ENCODE measurements at places on chromosomes 1 and 21.

- DNase-seq, result no peak
Observed at GRCh38 chr1:106727171-106727570, 329.3 kb upstream of the PRMT6 start.

DNA sequence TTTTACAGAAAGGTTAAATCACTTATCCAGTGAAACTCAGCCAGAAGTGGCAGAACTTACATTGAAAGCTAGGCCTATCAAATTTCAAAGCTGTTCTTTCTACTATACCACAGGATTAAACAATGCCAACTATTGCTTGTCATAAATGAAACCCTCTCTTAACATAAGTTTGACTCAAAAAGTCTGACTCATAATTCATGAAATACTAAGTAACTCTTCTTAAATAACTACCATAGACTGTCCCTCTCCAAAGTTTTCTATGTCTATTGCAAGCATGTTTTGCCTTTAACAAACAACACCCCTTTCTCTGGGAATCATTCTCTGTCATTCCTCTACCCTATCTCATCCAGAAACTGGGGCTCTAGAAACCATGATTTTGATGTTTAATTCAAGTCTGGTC lies 109.5 kb upstream of the UBE2U start:
- DNase-seq, result no peak

DNA sequence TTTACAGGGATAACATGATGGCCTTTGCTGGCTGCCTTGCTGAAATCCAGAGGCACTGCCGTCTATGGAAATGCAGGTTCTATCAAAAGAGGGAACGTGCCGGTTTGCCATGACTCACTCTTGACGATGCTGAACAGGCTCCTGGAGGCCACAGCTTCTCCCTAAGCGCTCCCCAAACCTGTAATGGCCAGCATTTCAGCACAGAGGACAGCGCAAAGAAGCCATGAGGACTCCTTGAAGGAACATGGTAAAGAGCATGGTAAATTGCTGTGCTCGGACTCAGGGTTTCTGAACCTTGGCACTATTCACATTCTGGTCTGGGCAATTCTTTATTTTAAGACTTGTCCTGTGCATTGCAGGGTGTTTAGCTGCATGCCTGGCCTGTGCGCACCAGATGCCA lies 217.5 kb downstream of the CAMTA1 start:
- DNase-seq, result no peak

DNA sequence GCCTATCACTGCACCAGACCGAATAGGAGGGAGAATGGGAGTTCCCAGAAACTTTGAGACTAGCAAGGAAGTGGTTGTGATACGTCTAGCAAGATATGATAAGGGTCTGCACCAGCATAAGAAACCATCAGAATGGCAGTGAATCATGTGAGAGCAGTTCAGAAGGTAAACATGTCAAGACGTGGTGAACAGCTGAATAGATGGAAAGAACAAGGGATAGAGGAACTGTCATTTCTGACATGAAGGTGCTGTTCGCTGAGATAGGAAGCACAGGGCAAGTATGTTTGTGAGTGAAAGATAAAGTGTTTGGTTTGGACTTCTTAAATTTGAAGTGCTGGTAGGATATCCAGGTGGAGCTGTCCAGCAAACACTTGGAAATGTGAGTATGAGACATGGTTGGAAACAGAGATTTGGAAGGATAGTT lies 1.1 kb upstream of the AGO1 start:
- DNase-seq, result no peak

DNA sequence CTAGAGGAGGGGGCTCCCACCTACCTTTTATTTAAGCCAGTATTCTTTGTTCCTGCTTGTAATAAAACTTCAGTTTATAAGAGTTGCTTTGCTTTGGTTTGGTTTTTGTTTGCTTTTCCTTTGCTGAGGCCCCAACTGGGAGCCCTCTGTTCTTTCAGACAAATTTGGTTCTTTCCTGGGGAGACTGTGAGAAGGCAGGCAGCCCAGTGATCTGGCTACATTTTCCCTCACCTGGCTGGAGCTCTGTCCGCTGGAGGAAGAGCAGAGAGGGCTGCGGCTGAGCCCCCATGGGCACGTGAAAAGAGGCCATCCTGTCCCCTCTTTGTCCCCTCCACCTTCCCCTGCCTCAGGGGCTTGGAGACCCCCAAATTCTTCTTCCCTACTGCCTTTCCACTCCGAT lies 7.3 kb upstream of the SFN start:
- no peak for DNase-seq

- DNase-seq, result no peak
Observed at GRCh38 chr1:41423511-41424191, 60.8 kb downstream of the EDN2 start.

DNA sequence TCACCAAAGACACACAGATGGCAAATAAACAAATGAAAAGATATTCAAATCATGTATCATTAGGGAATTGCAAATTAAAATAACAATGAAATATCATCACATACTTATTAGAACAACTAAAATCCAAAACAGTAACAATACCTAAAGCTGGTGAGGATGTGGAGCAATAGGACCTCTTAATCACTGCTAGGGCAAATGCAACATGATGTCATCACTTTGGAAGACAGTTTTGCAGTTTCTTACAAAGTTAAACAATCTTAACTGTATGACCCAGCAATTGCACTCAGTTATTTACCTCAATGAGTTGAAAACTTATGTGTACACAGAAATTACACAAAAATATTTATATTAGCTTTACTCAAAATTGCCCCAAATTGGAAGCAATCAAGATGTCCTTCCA lies 47.3 kb downstream of the SELENOF start:
- no peak for DNase-seq

- DNase-seq, result no peak
Observed at GRCh38 chr1:31687601-31688000, 16.2 kb downstream of the COL16A1 start.

DNA sequence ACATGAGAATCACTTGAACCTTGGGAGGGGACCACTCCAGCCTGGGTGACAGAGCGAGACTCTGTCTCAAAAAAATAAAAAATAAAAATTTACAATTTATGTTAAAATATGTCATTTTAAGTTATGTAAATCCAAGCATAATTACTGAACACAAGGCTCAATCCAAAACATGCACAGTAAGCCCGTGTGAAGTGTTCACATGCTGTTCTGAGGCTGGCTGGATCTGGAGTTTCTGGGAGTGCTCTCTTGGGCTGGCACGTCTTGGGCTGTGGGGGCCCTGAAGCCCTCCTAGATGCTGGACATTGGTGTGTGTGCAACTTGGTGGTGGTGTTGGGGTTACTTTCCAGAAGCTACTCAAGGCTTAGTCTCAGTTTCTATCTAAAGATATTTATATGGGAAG lies 25.2 kb downstream of the ADARB1 start:
- DNase-seq, result no peak

DNA sequence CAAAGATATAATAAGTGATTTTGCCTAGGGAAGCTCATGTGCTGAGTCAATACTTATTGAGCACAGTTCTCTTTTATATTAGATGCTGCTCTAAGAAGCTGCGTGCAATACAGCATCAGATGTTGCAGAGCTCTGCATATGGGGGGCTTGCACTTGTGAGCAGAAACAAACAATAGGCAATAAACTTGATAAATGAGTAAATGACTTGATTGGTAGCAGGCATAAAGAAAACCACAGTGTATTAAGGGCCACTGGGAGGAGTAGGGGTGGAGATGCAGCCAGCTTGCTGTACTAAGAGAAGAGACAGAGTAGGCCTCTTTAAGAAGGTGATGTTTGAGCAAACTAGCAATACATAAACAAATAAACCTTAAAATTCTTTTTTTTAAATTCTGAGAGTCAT lies 598.5 kb upstream of the ADAMTS5 start:
- no peak for DNase-seq

DNA sequence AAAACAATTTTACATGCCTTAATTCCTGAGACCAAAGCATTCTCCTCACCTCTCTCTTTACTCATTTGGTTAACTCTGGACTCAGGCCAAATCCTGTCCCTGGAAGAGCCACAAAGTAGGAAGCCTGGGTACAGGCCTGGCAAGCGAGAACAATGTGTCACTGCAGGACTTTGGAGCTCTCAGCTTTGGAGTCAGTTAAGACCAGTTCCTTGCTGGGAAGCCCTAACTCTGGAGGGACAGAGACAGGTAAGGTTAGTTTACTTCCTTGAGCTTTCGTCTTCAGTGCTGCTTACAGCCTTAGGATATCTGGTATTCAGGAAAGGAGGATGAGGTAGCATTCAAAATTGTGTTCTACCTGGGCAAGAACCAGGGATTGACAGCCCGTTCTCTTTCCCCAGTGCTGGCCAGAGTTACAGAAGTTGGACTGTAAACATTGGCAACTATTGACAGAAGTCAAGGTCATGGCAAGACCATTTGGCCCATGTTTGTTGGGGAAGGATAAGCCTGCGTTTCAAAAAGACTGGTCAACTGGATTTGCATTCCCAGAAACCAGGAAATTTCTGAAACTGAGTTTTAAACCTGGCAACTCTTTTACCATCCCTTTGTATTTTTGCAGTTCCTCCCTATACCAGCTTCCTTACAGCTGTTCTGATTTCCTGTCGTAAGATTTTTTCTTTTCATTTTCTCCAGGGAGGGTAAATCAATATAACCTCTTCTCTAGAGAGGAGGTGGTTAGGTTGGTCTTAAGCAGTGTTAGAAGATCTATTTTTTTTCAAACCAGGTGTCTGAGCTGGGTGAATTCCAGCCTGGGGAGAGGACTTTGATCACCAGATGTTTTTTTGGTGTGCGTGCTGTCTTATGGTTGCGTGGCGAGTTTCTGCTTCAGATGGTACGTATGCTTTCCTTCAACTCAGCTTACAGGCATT lies at the start of gene C4BPB:
C4BPB (plus strand) TSS at position 160 of the 926 bp plus-strand sequence; CDS start at position 832, 672 bp downstream.
- DNase-seq, result no peak

DNA sequence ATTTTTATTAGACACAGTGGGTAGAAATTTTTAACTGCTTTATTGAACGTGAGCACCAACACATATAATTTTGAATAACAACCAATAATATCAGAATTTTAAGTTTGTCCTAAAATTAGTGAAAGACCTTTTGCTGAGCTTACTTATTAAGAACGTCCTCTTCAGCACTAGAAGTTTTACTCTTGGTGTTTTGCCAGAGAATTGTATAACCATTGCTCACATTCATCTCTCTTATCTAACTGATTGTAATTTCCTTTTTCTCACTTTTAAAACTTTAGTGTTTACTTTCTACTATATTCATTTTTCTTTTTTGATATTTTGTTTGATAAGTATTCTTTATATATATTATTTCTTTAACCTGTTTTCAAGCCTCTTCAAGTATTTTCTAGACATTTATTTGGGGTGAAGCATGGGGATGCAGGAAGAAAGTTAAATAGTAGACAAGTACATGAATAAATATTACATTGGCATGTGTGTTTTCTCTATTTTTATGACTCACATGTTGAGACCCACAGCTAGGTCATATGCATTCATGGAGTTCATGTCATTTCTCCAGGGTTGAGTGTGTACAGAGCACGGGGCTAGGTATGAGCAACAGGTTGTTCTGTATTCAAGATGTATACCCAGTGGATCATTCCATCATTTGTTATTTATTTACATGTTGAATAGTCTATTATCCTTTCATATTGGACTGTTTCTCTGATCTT lies 90.6 kb downstream of the ATP6V1G3 start:
- no peak for DNase-seq

DNA sequence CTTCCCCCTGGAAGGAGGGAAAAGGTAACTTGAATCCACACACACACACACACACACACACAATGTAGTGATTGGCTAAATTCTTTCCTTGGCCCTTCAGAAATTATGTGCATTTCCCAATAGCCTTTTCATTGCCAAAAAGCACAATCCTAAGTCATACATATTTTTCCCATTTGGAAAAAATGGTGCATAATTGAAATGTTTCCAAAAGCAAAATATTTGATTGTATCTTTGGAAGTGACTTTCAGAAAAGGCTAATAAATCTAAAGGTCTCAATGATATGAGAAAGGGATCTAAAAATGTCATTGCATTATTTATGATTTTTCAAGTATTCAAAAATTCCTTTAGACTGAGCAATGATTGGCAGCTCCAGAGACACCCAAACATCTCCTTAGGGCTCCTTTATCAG lies 43.5 kb upstream of the NEK7 start:
- DNase-seq, result no peak

DNA sequence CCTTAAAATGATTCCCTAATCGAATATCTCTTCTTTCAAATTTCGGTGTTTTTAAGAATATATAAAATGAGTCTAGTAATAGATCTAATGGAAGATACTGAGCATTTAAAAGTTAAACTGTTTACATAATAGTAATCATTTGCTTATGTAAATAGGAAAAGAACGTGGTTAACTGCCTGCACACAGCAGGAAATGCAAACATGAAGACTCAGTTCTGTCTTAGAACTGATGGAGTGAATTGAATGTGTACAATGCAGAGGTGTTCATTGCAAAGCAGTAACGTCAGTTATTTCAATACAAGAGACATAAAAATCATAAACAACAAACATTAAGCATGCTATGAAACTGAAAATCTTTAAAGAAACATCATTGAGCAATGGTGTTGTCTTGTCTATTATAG lies 359.4 kb upstream of the ADAMTS5 start:
- no peak for DNase-seq

DNA sequence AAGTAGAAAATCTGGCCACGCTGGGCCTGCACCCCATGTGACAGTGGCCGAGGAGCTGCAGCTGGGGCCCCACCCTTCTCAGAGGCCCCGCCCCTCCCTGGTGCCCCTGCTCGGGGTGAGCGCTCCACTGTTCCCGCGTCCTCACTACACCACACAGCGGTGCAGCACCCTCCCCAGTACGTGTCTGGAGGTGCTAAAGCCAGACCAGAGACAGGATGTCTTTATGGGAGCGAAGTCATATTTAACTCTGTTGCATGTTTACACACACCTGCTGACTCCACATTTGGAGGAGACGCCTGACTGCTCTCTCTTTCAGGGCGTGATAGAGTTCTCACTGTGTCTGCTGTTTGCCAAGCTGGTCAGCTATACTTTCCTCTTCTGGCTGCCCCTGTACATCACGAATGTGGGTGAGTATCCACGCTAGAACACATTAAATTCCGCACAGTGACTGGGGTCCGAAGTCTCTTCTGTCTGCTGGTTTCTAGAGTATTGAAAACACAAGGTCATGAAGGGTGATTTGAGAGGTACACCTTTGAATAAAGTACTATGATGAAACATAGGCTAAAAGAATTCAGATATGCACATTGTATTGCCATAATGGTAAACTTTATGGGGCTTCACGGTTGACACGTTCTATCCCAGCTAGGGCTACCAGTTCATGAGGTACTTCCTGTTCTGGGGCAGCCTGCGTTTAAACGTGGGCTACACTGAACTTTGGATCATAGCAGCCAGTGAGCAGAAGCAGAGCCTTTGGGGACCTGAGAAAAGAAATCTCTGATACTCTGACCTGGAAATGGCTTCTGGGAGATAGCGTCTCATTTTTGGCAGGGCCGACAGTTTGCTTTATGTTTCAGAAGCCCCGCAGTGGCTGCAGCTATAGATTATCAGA lies 48.4 kb downstream of the SLC37A1 start:
- DNase-seq, result no peak

DNA sequence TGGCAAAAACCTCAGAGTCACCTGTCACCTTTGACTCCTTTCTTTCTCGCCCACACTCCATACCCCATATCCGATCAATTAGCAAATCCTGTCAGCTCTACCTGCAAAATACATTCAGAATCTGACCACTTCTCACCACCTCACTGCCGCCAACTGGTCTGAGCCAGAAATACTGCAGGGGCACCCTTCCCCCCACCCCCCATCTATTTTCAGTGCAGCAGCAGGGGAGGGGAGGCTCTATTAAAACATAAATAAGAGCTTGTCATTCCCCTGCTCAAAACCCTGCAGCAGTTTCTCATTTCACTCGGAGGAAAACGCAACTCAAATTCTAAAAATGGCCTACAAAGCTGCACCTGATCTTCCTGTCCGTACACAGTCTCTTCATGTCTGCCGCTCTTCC lies 3.9 kb downstream of the PKLR start:
- DNase-seq, result no peak

GRCh38 chr1:72498371-72498770 lies 216.0 kb upstream of the NEGR1 start:
- no peak for DNase-seq

Measured in NCI-H187 treated with DMSO at 0.1 percent for 48 hours (cell line).